Nephron progenitor cell (in vitro differentiated cells): ENCODE measurements at places on chromosomes 3 and 15.

- DNase-seq = no peak
- no peaks in the 10 kb centered on the region for H3K36me3 ChIP-seq
- H3K27me3 ChIP-seq = no peaks in the 10 kb centered on the region
Observed at GRCh38 chr3:66475386-66476020, 25.3 kb downstream of the LRIG1 start.

GRCh38 chr15:98070137-98070536 is 109.6 kb downstream of the ARRDC4 start:
- DNase-seq = no peak
- no peak overlapping the region for H3K4me3 ChIP-seq
- H3K4me1 ChIP-seq = no peaks in the 10 kb centered on the region
- H3K27ac ChIP-seq = no peak overlapping the region
- H3K27me3 ChIP-seq = peaks cover 13% of the 10 kb centered on the region

- no peak overlapping the region for H3K27ac ChIP-seq
- H3K4me1 ChIP-seq = no peaks in the 10 kb centered on the region
- H3K4me3 ChIP-seq = no peak overlapping the region
Observed at GRCh38 chr3:152444029-152444641, 175.4 kb downstream of the MBNL1 start.

DNA sequence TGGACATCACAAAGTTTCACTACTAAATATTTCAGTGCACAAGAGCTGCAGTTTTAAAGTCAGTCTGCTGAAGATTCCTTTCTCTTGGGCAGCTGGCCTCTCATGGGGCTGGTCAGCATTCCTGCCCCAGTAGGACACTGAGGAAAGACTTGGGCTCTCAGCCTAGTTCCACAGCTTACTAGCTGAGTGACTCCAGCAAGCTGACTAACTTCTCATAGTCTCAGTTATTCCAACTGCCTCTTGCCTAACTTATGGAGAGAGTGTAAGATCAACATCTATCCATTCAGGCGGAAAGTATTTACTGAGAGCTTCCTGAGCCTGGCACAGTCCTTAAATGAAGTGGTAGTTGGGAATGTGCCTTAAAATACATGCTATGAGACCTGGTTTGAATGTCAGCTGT is 27.0 kb downstream of the TM4SF4 start:
- H3K27me3 ChIP-seq = no peaks in the 10 kb centered on the region
- H3K36me3 ChIP-seq = no peaks in the 10 kb centered on the region
- H3K4me1 ChIP-seq = peaks cover 4% of the 10 kb centered on the region
- no peak overlapping the region for H3K4me3 ChIP-seq
- DNase-seq = no peak

DNA sequence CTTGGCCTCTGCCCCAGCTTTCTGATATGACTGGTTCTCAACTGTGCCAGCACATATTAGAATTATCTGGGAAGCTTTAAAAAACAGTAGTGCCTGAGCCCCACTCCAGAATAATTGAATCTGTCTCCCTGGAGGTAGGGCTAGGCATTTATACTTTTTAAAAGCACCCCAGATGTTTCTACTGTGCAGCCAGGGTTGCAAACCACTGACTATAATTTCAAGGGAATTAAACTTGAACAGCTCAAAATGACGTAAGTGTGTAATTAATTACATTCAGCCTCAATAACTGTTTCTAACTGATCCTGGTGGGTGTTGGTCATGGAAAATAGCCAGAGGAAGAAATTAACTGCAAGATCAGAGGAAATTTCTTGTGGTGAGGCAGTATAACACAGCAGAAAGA is 4.4 kb upstream of the IRAK2 start:
- no peak overlapping the region for H3K4me3 ChIP-seq
- DNase-seq = no peak
- no peaks in the 10 kb centered on the region for H3K36me3 ChIP-seq
- peaks cover 8% of the 10 kb centered on the region for H3K27me3 ChIP-seq
- no peaks in the 10 kb centered on the region for H3K4me1 ChIP-seq
- no peak overlapping the region for H3K27ac ChIP-seq

GRCh38 chr15:72092691-72093090 is 25.3 kb downstream of the MYO9A start:
- H3K27me3 ChIP-seq = no peaks in the 10 kb centered on the region
- DNase-seq = no peak
- H3K36me3 ChIP-seq = peaks cover 36% of the 10 kb centered on the region
- no peak overlapping the region for H3K4me3 ChIP-seq
- no peak overlapping the region for H3K27ac ChIP-seq
- no peaks in the 10 kb centered on the region for H3K4me1 ChIP-seq

DNA sequence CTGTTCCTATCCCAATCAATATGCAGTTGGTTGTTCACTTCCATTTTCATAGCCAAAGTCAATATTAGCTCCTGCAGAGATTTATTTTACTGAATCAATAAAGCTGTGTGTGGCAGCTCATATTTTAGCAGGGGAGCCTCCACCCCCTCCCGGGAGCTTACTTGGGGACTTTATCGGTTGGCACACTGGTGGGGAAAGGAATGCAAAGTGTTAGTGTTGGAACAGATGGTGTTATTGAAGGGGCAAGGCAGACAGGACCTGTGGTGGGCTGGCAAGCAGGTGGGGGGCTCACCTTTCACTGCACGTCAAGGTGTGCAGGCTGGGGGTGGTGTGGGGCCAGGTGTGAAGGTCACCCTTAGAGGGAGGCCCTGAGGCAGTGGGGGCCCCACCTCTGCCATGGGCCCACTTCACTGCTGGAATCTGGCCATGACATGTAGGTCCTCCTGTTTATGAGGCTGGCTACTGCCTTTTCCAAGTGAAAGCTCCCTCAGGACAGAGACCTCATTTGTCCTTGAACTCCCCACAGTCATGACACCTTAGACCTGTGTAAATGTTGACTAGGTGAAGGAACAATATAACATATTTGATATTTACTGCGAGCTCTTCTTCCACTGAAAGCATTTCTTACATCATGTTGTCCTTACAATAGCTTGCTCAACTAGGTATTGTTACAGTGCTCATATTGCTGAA is 44.0 kb upstream of the SEC22A start:
- no peak overlapping the region for H3K4me3 ChIP-seq
- H3K36me3 ChIP-seq = peaks cover 4% of the 10 kb centered on the region
- peaks cover 3% of the 10 kb centered on the region for H3K27me3 ChIP-seq
- peaks cover 45% of the 10 kb centered on the region for H3K4me1 ChIP-seq
- DNase-seq = no peak

DNA sequence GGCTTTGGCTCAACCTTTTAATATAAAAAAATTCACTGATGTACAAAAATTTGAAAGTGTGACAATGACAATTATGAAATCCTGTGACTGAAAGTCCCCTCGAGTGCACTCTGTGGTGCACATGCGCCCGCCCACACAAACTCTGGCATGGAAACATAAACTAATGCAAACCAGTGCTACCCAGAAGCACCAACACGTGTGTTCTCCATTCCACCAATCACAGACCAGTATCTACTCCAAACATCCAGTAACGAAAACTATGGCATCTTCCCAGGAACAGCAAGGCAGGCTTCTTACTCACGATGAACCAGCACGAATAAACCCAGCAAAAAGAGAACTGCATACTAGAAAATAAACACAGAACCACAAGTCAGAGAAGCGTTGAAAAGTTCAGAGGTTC is 11.7 kb upstream of the NMB start:
- no peak for DNase-seq
- no peak overlapping the region for H3K27ac ChIP-seq
- H3K4me1 ChIP-seq = no peaks in the 10 kb centered on the region
- peaks cover 71% of the 10 kb centered on the region for H3K36me3 ChIP-seq
- H3K27me3 ChIP-seq = no peaks in the 10 kb centered on the region

GRCh38 chr3:27344192-27344591 is 25.0 kb downstream of the NEK10 start:
- DNase-seq = no peak
- no peaks in the 10 kb centered on the region for H3K36me3 ChIP-seq
- no peaks in the 10 kb centered on the region for H3K4me1 ChIP-seq
- H3K27me3 ChIP-seq = peaks cover 5% of the 10 kb centered on the region
- no peak overlapping the region for H3K4me3 ChIP-seq

DNA sequence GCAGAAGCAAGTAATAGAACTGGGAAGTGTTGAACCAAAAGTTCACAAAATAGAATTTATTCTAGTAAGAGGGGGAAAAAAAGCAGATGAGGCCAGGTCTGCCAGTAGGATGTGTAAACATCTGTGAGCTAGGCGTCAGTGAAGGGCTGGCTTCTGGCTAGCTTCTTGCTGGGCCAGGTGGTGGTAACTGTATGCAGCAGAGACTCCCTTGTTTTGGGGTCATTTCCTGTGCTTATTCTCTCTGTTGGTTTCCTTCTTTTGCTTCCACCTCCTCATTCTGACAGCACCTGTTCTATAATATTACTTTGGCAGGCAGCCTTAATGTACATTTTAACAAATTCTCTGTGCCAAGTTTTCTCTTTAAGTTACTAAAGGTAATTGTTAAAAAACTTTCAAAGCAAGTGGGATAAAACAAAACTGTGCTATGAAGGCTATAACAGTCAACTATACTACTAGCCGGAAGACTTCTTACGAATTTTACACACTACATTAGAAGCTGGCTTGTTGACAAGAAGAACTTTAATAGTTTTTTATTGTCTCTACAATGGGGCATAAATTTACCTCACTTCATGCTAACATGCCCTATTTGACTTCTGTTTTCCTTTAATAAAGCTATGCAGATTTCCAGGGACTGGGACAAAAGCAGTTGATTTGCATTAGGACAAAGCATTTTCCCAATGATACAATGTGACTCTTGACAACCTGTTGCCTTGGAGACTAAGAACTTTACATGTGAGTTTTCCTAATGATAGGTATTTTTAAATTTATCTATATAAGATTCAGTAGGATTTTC is 318.8 kb upstream of the NAALADL2 start:
- H3K27ac ChIP-seq = no peak overlapping the region
- H3K36me3 ChIP-seq = no peaks in the 10 kb centered on the region
